ENCODE measurements at places on chromosomes 7 and 10.

DNA sequence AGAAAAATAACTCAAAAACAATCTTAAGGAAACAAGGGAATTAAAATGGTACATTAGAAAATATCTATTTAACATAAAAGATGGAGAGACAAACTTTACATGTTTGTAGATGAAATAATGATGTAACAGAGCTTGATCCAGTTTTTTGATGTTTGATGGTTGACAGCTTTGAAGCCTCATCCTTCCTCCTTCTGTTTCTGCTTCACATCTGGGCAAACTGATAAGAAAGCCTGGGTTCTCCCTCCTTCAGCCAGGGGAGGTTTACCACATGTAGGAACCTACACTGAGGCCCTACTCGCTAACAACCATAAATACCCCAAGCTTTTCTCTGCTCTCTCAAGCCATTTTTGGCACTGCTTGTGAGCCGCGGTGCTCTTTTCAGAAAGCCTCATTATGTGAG lies 82.8 kb upstream of the ZNF32 start:
- H3K36me3 ChIP-seq = no peaks in the 10 kb centered on the region
- H3K4me3 ChIP-seq = no peak overlapping the region
- H3K4me1 ChIP-seq = peaks cover 6% of the 10 kb centered on the region

DNA sequence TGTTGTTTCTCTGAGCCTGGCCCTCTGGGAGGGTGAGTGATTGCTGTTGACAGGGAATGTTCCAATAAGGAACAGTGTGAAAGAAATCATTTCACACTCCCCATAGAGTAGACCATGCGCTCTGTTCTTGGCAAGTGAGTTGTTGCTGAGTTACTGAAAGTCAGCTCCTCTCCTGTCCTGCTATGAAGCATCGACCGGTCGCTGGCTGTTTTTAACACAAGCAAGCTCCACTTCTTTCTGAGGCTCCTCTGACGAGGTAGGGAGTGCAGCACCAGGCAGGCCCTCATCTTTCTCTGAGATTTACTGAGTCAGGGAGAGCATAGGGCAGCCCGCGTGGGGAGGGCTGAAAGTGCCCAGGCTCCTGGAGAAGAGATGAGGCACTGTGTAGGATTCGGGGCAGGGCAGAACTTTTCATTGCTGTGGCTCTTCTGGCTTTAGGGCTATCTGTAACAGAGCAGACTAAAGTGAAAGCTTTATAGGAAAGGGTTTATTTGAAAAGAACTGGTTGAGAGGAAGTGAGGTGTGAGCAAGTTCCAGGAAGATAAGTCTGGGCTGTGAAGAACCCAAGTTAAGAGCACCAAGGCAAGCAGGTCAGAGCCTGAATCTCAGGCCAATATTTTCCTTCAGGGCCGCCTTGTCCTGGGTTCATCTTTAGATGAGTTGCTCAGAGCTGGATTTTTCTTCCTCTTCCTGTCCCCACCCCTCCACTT lies 332.2 kb downstream of the CCSER2 start:
- DNase-seq = no peak
- no peaks in the 10 kb centered on the region for H3K27me3 ChIP-seq
- H3K4me3 ChIP-seq = no peak overlapping the region

- peaks cover 10% of the 10 kb centered on the region for H3K27me3 ChIP-seq
- peak; percentile 57 for DNase-seq
- peak within 1 kb of the TSS; percentile 84 for H3K4me3 ChIP-seq
These were observed at the start of gene PLXDC2 for GRCh38 chr10:19816411-19817230. TSS of gene PLXDC2 (plus strand) at chr10:19816432.

DNA sequence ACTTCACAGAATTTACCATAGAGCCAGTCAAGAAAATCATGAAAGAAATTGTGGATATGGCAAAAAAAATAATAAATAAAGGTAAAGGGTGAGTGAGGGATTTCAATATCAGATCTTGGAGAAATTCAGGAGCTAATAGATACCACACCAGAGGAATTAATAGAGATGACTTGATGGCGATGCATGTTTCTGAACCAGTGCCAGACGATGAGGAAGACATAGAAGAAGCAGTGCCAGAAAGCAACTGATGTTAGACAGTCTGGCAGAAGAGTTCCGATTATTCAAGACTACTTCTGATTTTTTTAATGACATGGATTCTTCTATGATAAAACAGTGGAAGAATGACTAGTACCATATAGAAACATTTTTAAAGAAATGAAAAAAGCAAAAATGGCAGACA lies 314.7 kb downstream of the BICC1 start:
- no peaks in the 10 kb centered on the region for H3K4me1 ChIP-seq
- H3K36me3 ChIP-seq = no peaks in the 10 kb centered on the region
- DNase-seq = no peak
- no peaks in the 10 kb centered on the region for H3K27me3 ChIP-seq

- H3K27ac ChIP-seq = peak overlapping the region; percentile 58
- no peak overlapping the region for H3K4me3 ChIP-seq
- peaks cover 25% of the 10 kb centered on the region for H3K4me1 ChIP-seq
- H3K36me3 ChIP-seq = no peaks in the 10 kb centered on the region
- DNase-seq = no peak
These were observed 4.9 kb upstream of the MEST start for GRCh38 chr7:130486954-130487436.

- no peak for DNase-seq
- no peak overlapping the region for H3K27ac ChIP-seq
- no peaks in the 10 kb centered on the region for H3K36me3 ChIP-seq
- peaks cover 8% of the 10 kb centered on the region for H3K4me1 ChIP-seq
These were observed 28.8 kb upstream of the NMT2 start for GRCh38 chr10:15197276-15197675.

DNA sequence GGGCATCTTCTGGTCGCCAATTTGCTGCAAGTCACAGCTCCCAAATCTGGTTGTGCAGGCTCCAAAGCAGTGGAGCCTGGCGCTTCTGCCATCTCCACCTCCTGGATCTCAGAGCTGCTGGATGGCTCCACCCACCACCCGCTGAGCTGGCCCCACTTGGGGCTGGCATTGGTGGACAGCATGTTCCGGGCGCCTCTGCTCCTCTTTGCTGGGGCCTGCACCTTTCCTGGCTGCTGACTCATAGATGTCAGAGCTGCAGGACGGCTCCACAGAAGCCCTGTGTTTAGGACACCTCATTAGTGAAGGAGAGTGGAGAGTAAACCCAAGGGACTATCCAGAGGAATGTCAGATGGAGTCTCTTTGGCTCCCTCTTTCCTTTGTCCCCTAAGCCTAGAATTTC lies 27.4 kb downstream of the MAPK8 start:
- H3K36me3 ChIP-seq = peaks cover 7% of the 10 kb centered on the region
- H3K27ac ChIP-seq = no peak overlapping the region
- no peak overlapping the region for H3K4me3 ChIP-seq
- DNase-seq = no peak
- no peaks in the 10 kb centered on the region for H3K4me1 ChIP-seq

DNA sequence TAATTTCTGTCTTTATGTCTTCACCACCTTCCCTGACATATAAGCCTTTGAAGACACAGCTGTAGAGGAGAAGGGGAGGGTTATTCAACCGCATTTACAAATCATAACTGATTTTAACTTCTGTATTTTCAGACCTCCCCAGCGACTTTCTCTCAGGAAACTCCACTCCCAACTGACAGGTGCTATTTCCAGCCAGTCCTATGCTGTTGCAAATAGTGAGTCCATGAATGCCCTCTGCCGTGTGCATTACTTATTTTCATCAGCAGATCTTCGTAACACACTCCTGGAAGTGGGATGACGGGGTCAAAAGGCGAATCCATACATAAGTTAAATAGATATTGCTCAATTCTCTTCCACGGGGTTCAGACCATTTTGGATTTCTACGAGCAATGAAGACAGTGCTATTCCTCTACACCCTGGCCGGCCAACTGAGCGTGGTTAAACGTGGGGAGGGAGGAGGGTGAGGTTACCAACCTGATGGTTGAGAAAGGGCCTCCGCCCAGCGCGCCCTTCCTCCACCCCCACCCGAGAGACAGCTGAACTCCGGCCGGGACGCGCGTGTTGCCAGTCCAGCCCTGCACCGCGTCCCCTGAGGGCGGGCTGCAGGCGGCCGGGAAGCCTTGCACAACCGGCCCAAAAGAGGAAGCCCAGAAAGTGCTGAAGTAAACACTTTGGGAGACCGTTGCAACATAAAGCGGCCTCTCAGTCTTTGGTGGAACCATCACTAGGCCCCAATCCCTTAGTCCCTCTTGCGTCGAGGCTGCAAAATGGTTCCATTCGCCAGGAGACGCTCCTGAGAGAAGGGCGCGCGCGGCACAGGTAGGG lies at the start of gene APBB1IP:
TSS of gene APBB1IP (plus strand) at position 705 of the 825 bp plus-strand sequence. CDS start 53,986 bp downstream, outside the sequence.
- no peak within 1 kb of the TSS for H3K27ac ChIP-seq
- peak; percentile 36 for DNase-seq
- H3K36me3 ChIP-seq = no peaks in the 10 kb centered on the region
- H3K4me1 ChIP-seq = no peaks in the 10 kb centered on the region
- H3K4me3 ChIP-seq = no peak within 1 kb of the TSS

DNA sequence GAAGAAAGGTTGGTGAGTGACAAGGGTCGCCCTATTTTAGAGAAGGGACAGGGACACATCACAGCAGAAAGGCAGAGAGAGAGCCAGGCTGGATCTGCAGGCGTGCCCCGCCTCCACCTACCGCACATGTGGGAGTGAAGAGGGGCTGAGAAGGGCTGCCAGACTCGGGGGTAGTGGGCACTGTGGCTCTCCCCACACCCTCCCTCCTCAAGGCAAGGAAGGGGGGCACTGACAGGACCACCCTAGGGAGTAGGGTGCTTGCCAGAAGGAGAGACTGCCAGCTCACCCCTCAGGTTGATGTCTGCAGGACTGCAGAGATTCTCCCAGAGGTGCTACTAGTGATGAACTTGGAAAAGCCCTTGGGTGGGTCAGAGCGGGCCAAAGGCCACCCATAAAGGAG lies 62.8 kb upstream of the ZRANB1 start:
- no peak overlapping the region for H3K27ac ChIP-seq
- no peaks in the 10 kb centered on the region for H3K36me3 ChIP-seq
- H3K27me3 ChIP-seq = no peaks in the 10 kb centered on the region
- no peak for DNase-seq

DNA sequence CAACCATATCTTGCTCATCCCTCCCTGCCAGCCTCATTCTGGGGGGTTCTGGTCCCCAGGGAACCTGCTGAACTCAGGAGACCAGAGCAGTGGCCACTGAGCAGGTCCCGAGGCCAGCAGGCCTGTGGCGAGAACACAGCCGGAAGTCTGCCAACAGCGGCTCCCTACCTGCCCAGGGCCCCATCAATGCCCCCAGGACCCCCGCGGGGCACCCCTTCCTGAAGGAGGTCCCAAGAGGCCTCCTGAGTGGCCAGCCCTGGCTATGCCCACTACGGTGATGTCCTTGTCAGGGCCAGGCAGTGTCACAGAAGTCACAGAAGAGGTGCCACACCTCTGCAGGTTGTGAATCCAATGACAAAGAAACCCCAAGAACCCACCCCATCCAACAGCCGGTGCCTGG lies 58.9 kb downstream of the CAMK2B start:
- H3K4me1 ChIP-seq = peaks cover 22% of the 10 kb centered on the region
- DNase-seq = no peak
- H3K4me3 ChIP-seq = no peak overlapping the region
- no peak overlapping the region for H3K27ac ChIP-seq
- peaks cover 14% of the 10 kb centered on the region for H3K27me3 ChIP-seq

GRCh38 chr7:38671911-38672905 lies 41.0 kb upstream of the AMPH start:
- no peak overlapping the region for H3K27ac ChIP-seq
- no peaks in the 10 kb centered on the region for H3K4me1 ChIP-seq
- H3K4me3 ChIP-seq = no peak overlapping the region

GRCh38 chr7:116742641-116743040 lies 70.6 kb downstream of the MET start:
- H3K27ac ChIP-seq = no peak overlapping the region
- DNase-seq = no peak
- H3K4me1 ChIP-seq = peaks cover 19% of the 10 kb centered on the region
- H3K4me3 ChIP-seq = no peak overlapping the region
- no peaks in the 10 kb centered on the region for H3K36me3 ChIP-seq
- no peaks in the 10 kb centered on the region for H3K27me3 ChIP-seq

DNA sequence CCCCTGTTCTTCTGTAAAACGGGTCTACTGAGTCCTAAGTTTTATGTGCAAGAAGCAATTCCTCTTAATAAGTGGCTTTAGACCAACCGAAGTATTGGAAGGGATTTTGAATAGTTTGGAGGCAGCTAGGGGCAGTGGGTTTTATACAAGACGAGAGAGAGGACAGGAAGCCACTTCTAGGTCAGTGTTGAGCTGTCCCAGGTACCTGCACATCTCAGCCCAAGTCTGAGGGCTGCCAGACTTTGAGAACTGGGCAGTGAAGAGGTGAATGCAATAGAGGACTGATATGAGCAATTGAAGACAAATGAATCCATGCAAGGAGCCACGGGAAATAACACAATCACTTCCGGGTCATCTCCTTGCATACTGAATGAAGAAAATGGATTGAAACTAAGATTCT lies 273.5 kb downstream of the KLF6 start:
- H3K27me3 ChIP-seq = no peaks in the 10 kb centered on the region
- no peak overlapping the region for H3K27ac ChIP-seq
- no peaks in the 10 kb centered on the region for H3K4me1 ChIP-seq
- no peaks in the 10 kb centered on the region for H3K36me3 ChIP-seq
- no peak overlapping the region for H3K4me3 ChIP-seq

Measured in hepatocyte (in vitro differentiated cells).